ENCODE measurements at places on chromosomes 1 and 21.

DNA sequence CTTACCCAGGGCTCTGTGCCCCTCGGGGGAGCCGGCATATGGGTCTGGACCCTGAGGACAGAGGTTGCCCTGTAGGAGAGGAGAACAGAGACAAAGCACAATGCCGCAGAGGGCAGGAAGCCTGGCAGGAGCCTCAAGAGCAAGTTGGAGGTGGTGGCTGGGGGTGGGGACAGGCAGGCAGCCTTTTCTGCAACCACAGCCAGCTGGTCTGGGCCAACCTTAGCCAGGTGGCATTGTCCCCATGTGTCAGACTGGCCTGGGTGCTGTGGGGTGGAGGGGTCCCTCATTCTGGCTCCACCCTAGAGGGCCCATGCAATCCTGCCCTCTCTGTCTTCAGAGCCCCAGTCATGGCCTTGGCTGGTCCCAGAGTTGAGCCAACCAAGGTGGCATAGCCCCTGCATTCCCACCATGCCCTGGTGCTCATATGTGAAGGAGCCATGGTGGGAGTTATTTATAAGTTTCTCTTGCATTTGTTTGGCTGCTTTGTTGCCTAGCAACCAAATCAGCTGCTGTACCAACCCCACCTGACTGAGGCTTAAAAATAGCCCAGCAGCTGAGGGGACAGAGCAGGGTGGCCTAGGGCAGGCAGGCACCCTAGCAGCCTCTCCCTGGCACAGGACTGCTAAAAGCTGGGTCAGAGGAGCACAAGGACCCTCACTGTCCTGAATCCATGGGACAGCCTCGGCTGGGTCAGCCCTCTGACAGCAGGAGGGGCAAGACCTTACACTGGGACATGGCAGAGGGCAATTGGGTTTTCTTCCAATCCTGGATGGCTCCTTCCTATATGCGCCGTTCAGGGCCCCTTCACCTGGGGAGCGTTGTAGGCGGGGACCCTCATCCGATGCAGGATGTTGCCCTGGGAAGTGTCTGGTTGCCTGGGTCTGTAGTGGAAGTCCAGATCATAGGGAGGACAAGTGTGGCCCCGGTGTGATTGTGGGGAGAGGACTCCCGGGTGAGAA, 19.5 kb downstream of the MAP7D1 start:
- no peak for DNase-seq

- no peak for DNase-seq
Measured at GRCh38 chr21:43667191-43667904, 8.0 kb downstream of the RRP1B start.

- no peak for DNase-seq
Measured at GRCh38 chr1:234698686-234699085, 88.7 kb upstream of the IRF2BP2 start.

- DNase-seq = no peak
Measured at GRCh38 chr1:150582371-150582770, 3.0 kb upstream of the MCL1 start.

DNA sequence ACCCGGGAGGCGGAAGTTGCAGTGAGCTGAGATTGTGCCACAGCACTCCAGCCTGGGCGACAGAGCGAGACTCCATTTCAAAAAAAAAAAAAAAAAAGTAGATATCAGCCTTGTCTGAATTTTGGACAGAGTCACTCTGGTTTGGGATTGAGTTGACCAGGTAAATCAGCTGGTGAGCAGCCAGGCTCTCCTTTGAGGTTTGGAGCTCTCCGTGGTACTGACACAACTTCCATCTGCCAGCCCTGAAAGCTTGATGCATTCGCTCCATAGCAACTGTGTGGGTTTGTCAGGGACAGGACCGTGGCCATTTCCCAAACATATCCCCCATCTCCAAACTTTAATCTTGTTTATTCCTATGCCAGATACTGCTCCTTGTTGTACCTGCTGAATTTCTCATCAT, 155.2 kb downstream of the DMRTA2 start:
- peak; percentile 78 for DNase-seq

DNA sequence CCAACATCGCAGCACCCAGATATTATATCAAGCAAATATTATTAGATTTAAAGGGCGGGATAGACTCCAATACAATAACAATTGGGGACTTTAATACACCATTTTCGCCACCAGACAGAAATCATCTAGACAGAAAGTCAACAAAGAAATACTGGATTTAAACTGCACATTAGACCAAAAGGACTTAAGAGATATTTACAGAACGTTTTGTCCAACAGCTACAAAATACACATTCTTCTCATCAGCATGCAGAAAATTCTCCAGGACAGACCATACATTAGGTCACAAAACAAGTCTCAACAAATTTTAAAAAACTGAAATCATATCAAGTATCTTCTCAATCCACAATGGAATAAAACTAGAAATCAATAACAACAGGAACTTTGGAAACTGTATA, 121.2 kb downstream of the ACBD6 start:
- no peak for DNase-seq

DNA sequence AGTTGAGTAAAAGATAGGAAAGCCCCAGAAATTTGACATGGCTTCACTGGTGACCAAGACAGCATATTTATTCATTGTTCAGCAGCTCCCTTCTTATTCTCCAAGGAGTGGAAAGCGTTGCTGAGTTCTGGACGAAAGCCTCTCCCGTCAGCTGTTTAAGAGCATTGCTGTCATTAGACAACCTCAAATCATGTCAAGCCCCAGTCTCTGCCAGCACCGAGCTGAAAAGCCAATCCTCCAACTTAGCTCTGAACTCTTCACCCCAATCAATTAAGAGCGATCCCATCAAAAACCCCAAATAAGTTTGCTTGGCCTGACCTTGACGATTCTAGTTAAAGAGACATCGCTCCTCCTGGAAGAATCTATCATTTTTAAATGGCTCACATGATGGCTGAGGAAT, 110.8 kb downstream of the PLPP3 start:
- DNase-seq = no peak

DNA sequence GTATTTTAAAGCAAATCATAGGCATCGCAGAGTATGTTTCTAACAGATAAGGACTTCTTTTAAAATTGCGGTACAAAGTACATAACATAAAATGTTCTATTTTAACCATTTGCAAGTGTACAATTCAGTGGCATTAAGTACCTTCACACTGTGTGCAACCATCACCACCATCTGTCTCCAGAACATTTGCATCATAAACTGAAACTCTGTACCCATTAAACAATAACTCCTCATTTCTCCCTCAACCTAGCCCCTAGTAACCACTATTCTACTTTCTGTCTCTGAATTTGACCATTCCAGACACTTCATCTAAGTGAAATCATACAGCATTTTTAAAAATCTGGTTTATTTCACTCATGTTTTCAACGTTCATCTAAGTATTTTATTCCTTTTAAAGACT, 16.6 kb upstream of the ATF3 start:
- no peak for DNase-seq

DNA sequence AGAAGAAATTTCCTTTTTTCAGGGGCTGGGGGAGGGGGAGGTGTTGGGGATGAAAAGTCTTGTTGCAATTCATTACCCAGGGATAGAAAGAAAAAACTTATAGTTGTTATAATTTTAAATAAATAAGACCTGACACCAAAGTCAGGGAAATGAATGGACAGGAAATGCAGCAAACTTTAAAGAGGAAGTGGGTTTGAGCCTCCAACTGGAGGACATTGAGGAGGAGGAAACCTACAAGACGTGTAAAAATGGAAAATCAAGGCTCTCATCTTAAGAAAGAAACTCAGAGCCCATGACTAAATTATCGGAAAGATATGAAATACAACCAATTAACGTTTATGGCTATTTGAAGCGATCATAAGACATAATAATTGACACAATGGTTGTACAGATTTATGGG, 54.4 kb downstream of the NIBAN1 start:
- no peak for DNase-seq

DNA sequence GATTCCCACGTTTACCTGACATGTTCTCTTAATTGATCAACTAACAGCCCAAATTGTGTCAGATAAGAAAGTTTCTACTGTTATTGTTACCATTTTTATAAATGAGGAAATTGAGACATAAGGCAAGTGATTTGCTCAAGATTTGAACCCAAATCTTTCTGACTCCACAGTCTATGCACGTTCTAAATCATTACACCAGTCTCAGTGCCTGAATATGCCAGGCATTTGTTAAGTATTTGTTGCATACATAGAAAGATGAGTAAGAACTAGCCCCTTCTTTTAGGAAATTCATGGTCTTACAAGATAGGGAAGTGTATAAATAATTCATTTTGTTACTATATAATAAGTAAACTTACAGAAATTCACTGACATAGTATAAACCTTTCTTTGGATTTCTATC, 7.1 kb upstream of the CD101 start:
- DNase-seq = no peak

DNA sequence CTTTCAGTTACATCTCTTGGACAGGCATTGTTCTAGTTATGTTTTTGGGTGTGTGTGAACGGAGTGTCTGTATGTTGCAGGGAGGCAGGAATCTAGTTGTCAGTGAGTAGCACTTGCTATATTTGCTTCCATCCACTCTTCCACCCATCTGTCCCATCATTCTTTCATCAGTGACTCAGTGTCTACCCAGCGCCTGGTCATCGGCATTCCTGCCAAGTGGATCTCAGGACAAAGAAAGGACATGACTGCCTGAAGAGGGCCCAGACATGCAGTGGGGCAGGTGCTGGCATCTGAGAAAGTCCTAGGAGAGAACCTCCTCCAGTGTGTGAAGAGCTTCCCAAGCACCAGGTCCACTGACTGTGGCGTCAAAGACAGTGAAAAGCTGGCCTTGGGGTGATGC, 27.3 kb upstream of the MAGOH start:
- no peak for DNase-seq

- DNase-seq = no peak
Measured at GRCh38 chr21:23858878-23859277, 1748.4 kb downstream of the MRPL39 start.

- DNase-seq = no peak
Measured at GRCh38 chr1:164588516-164589341, 29.7 kb downstream of the PBX1 start.

DNA sequence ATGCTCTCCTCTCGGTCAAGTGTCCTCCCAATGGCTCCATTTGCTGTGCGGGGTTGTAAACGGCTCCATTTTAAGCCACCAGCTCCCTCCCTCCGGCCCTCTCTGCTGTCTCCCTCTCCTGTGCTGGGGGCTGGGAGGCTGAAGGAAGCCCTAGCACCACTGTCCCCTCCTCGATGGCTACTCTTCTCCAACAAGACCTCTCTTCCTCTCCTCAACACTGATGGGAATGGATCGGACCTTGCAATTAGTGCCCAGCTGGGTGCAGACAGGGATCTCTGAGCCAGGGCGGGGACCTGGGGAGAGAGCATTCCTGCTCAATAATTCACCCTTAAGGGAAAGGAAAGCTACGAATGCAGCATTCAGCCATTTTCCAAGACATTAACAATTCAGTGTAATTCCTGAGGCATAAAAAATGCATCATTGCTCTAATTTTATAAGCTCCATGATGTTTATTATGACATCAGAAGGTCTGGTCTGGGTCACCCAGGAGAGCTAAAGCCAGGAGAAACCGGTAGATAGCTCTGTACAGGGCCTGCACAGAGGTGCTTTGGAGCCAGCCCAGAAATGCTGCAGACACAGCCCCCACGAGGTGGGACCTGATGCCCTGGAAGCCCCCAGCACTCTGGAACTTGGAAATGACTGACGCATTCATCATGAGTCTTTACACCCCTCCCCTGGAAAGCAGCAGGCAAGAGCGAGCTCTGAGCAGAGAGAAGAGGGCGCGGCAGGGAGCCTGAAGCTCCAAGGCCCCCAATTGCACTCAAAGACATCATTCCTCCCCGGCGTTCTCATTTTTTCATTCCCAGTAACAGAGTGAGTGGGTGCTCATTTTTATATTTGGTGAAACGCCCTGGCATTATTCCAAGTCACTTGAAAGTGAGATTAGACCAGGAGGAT, 76.2 kb upstream of the VAMP3 start:
- no peak for DNase-seq

GRCh38 chr1:64743954-64744491, 852 bp upstream of the RAVER2 start:
- DNase-seq = no peak
